ENCODE measurements at places on chromosomes 12 and 14. TPM values are rescaled to one million over a fixed set of nuclear protein-coding genes. Genes with fewer than 3 reads are reported as not detected.

- DNase-seq = peak; percentile 37
These were observed 116.7 kb downstream of the LMNTD1 start for GRCh38 chr12:25436206-25437030.

- DNase-seq = no peak
These were observed 679.3 kb downstream of the BCL11B start for GRCh38 chr14:98592611-98593170.

Gene SLC39A2
- not detected for total RNA-seq

Gene TTC9
- 7.5 TPM for total RNA-seq

GRCh38 chr14:20687362-20688166 lies 1.0 kb upstream of the ANG start:
- DNase-seq = no peak

GRCh38 chr14:34732802-34733201 lies 18.4 kb upstream of the CFL2 start:
- no peak for DNase-seq

Gene HOXC10
- total RNA-seq = not detected

DNA sequence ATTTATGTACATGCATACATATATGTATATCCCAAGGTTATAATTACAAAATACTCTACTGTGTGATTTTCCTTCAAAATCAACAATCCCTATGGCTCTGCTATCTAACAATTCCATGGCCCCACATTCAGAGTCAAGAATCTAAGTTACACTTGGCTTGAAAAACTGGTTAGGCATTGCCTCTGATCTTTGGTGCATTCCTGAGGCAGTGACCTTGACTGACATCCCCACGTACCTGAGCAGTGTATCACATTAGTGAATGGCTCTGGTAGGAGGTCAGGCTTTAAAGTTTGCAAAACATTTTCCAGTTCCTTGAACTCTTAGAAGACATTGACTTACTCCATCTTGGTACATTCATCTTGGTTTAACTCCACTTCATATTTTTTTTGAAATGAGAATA lies 8.5 kb upstream of the STON2 start:
- DNase-seq = no peak

DNA sequence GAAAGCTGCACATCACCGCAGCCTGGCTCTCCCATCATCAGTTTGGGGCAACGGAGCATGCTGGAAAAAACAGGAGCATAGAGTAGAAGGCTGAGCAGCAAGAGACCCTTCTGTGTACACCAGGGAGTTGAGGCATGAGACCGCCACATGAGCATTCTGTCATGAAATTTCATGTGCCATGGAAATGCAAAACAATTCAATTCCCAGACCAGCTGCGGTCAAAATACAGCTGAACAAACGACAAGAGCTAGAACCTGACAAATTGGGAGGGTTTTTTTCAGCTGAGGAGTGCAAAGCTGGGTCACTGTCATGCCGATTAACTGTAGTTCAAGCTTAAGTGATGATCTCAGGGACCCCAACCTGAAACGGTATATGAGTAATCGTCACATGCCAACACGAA lies 37.1 kb downstream of the TMEM30B start:
- DNase-seq = no peak

GRCh38 chr12:127780881-127781280 lies 486.1 kb upstream of the TMEM132C start:
- DNase-seq = no peak

GRCh38 chr14:40581264-40581663 lies 1025.4 kb upstream of the LRFN5 start:
- DNase-seq = no peak

DNA sequence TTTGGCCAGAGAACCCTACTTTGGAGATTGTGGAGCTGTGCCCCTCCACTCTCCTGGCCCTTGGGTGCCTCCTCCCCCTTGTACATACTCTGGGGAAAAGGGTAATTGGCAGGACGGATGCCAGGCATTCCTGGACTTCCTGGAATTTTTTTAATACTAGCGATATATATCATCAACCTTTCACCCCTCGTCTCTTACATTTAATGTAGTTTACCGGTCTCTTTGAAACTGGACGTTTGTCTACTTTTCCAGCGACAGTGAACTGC lies 767 bp upstream of the CRY1 start:
- DNase-seq = no peak

DNA sequence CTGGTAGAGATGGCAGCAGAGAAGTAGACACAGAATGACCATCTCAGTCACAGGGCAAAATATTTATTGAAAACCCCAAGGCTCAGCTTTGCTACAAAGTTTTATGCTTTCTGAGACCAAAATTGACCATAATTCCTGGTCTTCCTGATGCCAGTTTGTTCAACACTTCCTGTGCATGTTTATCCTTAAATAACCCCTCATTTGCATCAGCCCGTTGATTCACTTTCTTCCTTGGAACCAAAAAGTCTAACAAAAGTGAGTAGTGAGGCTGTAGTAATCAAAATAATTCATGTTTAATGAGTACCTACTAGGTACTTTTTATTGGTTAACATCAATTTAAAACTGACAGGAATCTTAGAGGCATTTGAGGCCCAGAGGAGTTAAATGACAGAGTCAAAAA lies 51.7 kb downstream of the TRHDE start:
- no peak for DNase-seq

- DNase-seq = peak; percentile 88
These were observed 1165.4 kb downstream of the TMEM121 start for GRCh38 chr14:106691601-106692291.

DNA sequence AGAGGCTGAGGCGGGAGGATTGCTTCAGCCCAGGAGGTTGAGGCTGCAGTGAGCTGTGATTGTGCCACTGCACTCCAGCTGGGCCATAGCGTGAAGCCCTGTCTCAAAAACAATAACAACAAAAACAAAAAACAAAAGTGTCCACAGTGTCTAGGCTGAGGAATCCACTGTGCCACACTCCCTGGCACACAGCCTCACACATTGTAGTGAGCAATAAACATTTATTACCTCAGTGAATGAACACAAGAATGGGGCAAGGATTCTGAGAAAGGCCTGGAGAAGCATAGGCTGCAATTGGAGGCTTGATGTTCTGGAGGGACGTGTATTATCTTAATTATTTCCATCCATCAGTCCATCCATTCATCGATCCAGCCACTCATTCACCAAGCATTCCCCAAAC lies 17.1 kb upstream of the P2RX7 start:
- no peak for DNase-seq

Gene SUOX
- total RNA-seq = 1.7 TPM

DNA sequence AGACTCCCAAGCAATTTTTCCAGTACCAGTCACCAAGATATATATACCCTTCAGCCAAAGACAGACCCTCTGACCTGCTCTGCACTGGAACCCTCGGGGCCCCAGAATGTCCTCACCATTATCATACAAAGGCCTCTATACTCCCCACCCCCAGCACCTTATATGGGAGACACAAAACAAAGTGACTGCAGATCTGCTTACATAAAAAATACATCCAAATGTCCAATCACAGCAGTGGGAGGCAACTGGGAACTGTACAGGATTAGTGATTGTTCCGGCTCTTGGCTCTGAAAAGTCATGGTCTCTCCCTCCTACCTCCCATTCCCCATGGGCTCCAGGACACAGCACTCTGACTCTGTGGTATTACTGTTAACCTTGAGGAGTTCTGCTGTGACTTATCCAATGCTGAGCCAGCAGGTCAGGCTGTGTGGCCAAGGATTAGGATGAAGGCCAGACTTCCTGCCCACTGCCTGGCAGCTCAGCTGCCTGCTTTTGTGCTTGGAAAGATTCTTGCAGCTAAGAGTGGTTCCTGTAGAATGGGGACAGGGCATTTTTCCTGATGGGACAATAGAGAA lies 13.7 kb downstream of the OXA1L start:
- no peak for DNase-seq

DNA sequence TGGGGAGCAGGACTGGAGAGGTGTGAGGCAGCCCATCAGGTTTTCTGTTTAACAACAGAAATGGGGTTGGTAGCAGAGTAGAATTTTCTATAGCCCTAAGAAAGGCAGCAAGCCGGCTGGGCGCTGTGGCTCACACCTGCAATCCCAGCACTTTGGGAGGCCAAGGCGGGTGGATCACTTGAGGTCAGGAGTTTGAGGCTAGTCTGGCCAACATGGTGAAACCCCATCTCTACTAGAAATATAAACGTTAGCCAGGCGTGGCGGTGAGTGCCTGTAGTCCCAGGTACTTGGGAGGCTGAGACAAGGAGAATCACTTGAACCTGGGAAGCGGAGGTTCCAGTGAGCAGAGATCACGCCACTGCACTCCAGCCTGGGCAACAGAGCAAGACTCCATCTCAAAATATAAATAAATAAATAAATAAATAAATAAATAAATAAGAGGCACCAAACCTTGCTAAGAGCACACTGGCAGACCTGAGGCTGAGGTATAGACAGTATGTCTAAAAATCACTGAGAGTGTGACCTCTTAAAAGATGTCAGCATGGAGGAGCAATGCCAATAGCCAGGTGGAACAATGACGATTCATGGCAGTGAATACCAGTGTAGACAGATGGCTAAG lies 115.6 kb downstream of the SLC38A4 start:
- no peak for DNase-seq

DNA sequence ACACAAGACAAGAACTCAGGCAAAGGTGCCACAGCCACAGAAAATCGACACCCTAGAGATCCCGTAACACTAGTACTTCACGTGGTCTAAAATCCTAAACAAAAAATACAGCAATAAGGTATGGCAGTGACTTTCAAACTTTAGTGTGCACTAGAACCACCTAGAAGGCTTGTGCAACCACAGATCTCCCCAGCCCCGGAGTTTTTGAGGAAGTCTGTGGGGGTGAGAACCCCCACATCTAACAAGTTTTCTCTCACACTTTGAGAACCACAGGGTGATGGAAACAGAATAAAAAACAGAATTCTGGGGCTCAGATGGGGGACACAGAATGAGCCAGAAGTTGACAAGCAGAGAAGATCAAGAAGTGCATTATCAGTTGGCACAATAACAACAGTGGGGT lies 254.0 kb downstream of the ANO6 start:
- no peak for DNase-seq

Gene OR10P1
- not detected for total RNA-seq

DNA sequence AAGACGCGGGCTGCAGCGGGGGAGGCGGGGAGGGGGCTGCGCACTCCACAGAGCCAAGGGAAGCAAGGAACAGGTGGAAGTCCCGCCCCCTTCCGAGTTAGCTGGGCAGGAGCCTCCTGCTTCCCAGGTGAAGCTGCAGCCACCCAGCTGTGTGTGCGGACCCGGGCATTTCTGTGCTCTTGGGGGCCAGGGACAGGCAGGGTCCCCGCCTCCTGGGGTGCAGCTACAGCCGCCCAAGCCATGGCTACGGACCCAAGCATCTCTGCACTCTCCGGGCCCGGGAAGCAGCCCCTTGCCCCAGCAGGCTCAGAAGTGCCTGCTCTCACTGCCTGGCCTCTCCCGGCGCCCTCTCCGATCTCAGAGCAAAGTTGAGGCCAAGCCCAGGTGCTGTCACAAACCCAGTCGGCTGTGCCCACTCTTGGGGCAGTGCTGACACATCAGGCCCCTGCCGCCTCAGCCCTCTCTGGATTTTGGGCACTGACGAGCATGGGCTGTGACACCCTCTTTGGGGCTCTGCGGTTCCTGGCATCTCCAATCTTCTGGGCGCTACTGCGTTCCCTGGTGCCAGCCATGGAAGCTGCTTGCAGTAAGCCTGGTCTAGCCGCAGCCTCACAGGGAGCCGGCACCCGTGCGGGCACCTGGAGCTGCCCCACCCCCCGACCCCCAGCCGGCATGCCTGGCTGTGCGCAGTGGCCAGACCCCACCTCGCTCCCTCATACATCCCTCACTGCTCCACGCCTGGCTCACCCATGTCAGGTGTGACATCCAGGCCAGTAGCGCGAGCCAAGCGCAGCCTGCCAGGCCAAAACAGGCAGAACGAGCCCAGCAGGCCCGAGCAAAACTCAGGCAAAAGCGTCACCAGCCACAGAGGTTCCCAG lies 8.5 kb upstream of the MGAT4C start:
- no peak for DNase-seq

GRCh38 chr12:7019043-7019569 lies 830 bp upstream of the LPCAT3 start:
- DNase-seq = no peak

Gene CD27
- total RNA-seq = 56.7 TPM

DNA sequence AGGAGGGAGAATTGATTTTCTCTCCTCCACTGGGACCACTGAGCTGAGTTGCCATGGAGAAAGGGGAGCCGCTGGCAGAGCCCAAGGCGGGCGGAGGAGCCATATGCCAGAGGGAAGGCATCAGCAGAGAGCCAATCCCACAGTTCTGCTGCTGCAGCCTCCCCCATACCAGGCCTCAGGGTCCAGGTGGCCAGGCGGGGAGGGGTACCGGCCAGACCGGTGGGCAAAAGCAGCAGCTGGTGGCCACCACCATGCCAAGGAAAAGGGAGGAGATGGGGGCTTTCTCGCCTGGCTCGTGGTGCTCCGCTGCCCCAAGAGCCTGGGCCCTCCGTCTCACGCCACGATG lies 72.8 kb downstream of the PITPNM2 start:
- no peak for DNase-seq

GRCh38 chr14:89618811-89619551 lies 201.9 kb upstream of the FOXN3 start:
- DNase-seq = peak; percentile 60

DNA sequence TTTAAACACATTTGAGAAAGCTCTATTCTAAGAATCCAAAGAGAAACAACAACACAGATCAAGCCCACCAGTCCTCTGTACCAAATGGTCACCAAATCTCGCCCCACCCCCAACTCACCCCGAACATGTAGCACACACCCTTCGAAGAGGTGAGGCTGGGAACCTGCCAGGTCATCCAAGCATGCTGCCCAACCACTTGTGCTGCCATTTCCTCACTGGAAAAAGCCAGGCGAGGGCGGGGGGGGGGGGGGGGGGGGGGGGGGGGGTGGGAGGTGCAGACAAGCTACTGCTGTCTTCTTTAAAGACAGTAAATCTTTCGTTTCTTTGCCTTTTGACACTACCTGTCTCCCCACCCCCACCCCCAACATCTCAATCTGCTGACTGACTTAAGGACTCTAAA lies 59.9 kb downstream of the SETD3 start:
- DNase-seq = no peak

DNA sequence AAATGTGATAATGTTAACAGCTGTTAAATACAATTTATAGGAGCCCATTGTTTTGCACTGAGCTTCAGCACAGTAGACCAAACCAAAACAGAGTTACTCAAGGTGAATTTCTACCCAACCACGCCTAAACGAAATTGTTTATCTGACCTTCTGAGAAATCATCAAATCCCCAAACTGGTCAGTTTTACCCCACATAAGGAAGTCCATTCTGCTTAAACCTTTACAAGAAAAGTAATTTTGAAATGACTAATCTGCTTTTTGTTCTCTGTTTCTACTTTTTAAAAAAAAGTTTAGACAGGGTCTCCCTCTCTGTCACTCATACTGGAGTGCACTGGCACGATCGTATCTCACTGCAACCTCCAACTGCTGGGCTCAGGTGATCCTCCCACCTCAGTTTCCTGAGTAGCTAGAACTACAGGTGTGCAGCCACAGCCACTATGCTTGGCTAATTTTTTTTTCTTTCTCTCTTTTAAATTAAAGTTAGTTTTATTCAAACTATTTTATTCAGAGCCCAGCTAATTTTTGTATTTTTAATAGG lies 1.4 kb upstream of the RNF10 start:
- DNase-seq = no peak

Gene SMIM41
- not detected for total RNA-seq

Gene KCNA1
- total RNA-seq = not detected

Gene RHOJ
- not detected for total RNA-seq

Gene OSBPL8
- total RNA-seq = 63.7 TPM

GRCh38 chr14:48925184-48925583 lies 661.0 kb downstream of the RPS29 start:
- DNase-seq = no peak

Gene NOP9
- total RNA-seq = 26.4 TPM
